ENCODE measurements at places on chromosomes 3 and 15. TPM values are rescaled to one million over a fixed set of nuclear protein-coding genes. Genes with fewer than 3 reads are reported as not detected.

The LIPC gene
- 0.38 TPM for polyA plus RNA-seq

The FOXL2NB gene
- polyA plus RNA-seq = not detected

The GHRL gene
- 0.36 TPM for polyA plus RNA-seq

The GPR62 gene
- polyA plus RNA-seq = 0.15 TPM

The SPSB4 gene
- polyA plus RNA-seq = 0.13 TPM

The PROK2 gene
- polyA plus RNA-seq = 0.88 TPM

DNA sequence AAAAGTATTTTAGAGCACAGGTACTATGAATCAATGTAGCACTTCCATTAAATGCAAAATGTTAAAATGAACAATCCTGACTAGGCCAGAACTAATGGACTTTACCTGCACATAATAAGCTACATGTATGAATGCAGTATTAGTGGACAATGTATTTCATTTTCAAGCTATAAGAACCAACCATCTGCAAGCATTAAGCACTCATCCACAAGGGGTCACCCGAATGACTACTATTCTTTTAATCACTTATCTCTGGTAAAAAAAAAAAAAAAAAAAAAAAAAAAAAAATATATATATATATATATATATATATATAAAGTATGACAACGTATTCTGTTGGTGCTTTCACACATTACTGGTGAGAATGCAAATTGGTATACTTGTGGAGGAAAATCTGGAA lies 7.2 kb downstream of the HERC1 start:
- no peak for DNase-seq

The PLA1A gene
- polyA plus RNA-seq = 0.50 TPM

DNA sequence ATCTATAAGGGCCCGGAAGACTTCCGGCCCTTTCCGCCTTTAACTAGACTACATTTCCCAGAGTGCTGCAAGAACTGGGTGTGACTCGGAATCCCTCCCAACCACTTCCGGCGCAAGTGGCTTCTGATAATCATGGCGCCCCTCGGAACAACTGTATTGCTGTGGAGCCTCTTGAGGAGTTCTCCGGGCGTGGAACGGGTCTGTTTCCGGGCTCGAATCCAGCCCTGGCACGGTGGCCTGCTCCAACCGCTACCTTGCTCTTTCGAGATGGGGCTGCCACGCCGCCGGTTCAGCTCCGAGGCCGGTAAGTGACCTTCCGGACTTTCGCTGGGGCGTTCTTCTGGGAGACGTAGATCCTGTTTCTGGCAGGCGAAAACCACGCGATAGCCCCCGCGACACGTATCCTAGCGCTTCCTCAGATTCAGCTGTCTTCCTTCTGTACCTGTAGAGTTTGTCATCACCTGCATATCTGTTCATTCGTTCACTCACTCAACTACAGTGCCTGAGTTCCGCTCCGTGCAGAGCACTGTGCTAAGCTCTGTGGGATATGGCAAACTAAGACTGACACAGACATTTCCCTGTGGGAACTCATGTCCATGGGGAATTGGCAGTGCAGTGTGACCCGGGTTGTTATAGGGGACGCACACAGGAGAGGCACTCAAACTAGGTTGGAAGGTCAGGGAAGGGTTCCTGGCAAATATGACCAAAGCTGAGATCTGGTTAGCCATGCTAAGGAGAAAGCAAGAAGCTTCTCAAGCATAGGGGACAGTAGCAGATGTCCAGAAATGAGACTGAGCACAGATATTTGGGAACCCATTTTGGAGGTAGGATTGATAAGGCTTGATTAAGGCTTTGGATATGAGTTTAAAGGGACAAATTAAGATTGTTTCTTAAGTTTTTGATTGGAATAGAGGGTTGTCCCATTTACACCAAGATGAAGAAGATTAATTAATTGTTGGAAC lies at the start of gene MRPS22:
Gene MRPS22 (plus strand): TSS at position 126 of the 962 bp plus-strand sequence. CDS start 7 bp downstream, at position 133.
- DNase-seq = peak; percentile 88

GRCh38 chr3:166499636-166500035 lies 662.4 kb upstream of the BCHE start:
- no peak for DNase-seq

The ARL8B gene
- polyA plus RNA-seq = 44.1 TPM

DNA sequence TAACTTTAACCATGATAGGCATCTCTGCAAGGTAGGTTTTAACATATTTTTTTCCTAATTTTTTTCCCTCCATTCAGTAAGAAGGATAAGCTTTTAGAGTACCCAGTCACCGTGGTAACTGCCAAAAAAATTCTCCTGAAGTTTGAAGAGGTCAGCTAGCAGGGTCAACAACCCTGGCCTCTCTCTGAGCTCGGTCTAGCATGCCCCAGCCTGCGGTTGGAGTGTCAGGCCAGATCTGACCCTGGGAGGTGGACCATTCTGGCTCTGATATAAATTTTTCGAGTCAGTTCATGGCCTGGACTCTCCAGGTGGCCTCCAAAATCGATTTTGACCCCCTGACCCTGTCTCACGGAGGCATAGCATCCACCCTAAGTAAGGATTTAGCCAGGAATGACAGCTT lies 29.7 kb downstream of the SOX2 start:
- no peak for DNase-seq

GRCh38 chr15:85730001-85730820 lies 64.5 kb downstream of the KLHL25 start:
- no peak for DNase-seq

GRCh38 chr15:98503970-98504369 lies 144.4 kb upstream of the IGF1R start:
- no peak for DNase-seq

DNA sequence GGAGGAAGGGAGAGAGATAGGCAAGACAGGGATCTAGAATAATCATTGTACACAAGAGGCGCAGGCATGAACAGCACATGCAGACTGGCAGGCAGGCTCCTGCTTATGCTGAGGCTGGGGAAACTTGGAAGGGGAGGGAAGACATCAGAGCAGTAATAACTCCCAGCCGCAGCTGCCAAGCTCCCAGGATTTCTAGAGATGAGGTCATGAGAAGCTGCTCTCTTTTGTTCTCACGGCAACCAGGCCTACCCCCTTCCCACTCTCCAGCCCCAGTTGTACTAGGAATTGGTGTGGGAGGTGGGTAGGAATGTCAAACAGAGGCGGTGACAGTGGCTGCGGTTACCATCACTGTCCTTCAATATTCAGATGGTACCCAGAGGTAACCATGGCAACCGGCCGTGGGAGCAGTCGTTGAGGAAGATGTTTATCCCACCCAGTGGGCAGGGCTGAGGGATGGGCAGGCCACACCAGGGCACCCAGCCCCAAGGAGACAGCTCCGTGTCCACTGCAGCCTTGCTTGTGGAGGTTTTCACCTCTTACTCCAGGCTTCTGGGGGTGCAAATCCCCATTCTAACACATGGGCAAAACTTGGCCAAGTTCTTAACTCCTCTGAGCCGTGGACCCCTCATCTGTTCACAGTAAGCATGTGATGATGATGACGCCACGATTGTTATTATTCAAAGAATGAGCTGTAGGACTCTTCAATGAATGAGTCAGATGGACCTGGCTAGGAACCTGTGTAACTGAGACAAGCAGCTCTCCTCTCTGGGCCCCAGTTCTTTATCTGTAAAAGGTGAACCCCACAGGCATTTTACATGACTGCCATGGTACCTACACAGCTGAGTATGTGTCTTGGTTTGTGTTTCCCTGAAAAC lies 360.8 kb upstream of the PROK2 start:
- no peak for DNase-seq

The ARRDC4 gene
- 27.2 TPM for polyA plus RNA-seq

The ANO10 gene
- polyA plus RNA-seq = 21.5 TPM

The C3orf49 gene
- polyA plus RNA-seq = not detected

The AGTR1 gene
- polyA plus RNA-seq = 1.4 TPM

DNA sequence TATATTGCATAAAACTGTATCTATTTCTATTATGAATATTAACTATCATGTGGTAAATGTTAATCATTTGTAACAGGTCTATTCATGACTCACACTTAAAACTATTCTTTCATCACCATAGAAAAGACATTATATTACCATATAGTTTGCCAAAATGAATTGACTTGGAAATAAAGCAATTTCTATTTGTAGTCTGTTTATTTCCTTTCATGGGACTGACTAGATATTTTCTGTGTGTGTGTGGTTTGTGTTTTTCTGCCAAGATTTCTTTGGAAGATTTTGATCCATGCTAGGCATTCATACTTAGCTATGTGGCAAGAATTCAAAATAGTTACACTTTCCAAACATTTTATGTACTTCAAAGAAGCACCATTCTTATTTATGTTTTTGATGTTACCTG lies 522.5 kb upstream of the AGTR1 start:
- DNase-seq = no peak

GRCh38 chr15:42133886-42134502 lies 22.4 kb downstream of the PLA2G4F start:
- DNase-seq = no peak

DNA sequence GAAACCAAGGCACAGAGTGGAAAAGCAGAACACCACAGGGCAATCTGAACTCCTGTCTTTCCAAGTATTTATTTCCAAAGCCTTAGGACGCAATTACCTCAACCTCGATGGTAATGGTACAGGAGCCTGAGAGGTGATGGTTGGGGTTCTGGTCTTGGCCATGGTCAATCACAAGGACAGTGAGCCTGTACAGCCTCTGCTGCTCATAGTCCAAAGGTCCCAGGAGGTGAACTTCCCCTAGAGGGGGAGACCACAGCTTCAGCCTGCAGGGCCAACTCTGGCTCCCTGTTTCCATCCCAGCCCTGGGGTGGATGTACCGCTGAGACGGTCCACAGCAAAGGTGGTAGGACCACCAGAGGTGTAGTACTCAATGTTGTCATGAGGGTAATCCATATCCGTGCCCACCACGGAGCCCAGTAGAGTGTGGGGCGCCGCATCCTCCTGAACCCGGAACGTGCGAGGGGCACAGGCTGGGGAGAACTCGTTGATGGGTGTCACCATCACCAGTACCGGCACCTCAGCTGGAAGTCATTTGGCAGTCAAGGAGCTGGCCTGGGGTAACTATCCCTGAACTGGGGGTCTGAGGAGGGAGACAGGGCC lies 6.1 kb downstream of the CDHR4 start:
- DNase-seq = peak; percentile 69

- DNase-seq = no peak
These were observed 83.5 kb downstream of the IGF1R start for GRCh38 chr15:98731712-98732450.

The SLC30A4 gene
- 6.3 TPM for polyA plus RNA-seq

DNA sequence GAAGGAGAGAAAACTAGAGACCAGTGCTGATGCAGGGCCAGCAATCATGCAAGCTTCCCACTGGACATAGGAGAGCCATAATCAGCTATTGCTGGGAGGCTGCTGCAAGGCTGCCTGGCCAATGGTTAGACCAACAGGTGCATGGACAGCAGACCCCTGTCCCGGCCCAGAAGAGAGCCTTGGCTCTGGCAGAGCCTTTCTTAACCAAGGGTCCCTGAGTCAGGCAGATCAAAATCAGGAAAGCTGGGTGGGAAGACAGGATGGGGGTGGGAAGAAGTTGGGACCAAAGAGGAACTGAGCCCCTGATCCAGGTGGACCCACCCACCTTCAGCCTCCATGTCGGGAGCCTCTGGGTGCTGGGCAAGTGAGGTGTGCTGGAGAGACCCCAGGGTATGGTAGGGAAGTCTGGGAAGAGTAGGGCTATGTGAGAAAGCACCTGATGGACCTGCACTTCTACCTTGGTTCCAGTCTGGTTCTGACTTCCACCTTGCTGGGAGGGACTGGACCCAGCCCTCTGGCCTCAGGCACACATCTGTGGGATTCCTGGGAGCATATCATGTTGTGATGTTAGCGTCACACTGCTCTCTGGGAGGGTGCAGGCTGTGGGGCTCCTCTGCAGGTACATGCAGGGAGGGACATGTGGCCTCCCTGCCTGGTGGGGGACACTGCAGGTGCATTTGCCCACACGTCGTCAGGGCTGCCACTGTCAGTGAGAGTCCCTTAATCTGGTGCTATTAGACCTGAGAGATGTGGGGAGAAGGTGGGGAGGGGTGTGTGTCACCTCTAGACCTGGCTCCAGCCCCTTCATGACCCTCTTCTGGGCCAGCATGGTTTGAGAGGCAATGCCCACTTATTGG lies 24.7 kb downstream of the KY start:
- DNase-seq = peak; percentile 48

DNA sequence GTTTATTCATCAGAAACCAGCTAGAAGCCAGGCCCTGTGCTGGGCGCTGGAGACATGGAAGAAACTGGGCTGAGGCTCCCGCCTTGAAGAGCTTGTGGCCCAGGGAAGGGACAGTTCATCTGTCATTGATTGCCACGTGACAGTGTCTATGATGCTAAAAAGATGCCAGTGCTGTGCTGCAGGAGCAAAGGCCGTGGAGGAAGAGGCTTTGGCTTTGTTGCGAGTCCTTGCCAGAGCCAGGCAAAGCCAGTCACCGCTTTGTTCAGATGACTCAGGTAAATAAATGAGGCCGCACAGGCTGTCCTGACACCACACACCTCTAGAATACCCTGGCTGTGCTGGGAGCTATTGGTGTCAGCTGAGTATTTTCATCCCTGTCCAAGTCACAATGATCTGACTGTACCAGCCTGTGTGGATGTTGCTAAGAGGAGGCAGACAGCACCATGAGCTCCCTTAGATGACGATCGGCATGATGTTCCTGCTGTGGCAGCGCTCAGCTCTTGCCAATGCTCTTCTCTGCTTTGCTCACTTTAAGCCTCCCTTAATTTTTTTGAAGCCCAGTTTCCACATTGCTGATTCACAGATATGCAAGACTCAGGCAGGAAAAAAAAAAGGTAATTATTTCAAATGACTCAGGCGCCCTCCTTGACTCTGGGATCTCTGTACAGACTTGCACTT lies 77.5 kb downstream of the CCNL1 start:
- no peak for DNase-seq

The UNC13C gene
- polyA plus RNA-seq = under 0.01 TPM

GRCh38 chr15:99438691-99439523 lies 126.9 kb upstream of the MEF2A start:
- peak; percentile 48 for DNase-seq

GRCh38 chr3:138042043-138042442 lies 32.1 kb downstream of the CLDN18 start:
- no peak for DNase-seq

DNA sequence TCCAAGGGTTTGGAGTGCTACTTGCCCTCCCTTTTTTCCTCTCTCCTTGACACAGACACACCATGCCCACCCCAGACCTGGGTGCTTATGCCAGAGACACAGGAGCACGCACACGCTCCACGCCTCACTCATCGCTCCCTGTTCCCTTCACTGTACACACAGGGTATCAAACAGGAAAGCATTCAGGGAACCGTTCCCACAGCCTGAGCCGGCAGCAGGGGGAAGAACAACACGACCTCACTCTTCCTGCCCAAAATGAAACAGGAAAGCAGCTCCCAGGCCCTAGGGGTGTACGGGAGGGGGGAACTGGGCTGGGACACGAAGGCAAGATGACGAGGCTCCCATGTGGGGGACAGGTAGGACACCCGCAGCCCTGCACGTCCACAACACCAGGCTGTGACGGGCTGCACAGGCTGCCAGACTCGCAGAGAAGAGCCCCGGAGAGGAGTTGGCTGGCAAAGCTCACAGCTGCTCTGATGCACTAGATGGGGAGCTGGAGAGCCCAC lies 11.2 kb downstream of the DLL4 start:
- DNase-seq = no peak

DNA sequence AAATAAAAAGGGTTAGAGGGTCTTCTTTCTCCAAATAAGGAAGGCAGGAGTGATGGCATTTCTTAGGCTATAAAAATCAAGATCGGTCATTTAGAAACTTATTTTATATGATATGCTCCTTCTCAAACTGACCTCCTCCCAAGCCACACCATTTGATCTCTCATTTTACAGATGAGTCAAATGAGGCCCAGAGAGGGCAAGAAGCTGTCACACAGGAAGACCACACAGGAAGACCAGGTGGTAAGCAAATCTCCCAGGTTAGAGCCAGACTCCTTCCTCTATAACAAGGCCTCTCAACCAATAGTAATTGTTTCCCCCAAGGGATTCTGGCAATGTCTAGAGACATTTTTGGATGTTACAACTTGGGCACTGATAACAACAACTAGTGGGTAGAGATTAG lies 13.8 kb downstream of the TLE3 start:
- DNase-seq = no peak

- DNase-seq = no peak
These were observed 378.1 kb downstream of the NSUN3 start for GRCh38 chr3:94440767-94441493.
